ENCODE measurements at places on chromosomes 11 and 22. TPM values are rescaled to one million over a fixed set of nuclear protein-coding genes. Genes with fewer than 3 reads are reported as not detected.

- H3K27ac ChIP-seq = no peak within 1 kb of the TSS
- H3K27me3 ChIP-seq = peaks cover 76% of the 10 kb centered on the region
- H3K36me3 ChIP-seq = no peaks in the 10 kb centered on the region
- H3K4me1 ChIP-seq = peaks cover 23% of the 10 kb centered on the region
These were observed at the start of gene RTN4RL2 for GRCh38 chr11:57460022-57460757. TSS of gene RTN4RL2 (plus strand) at chr11:57460528. CDS start at chr11:57460866, 338 bp downstream.

DNA sequence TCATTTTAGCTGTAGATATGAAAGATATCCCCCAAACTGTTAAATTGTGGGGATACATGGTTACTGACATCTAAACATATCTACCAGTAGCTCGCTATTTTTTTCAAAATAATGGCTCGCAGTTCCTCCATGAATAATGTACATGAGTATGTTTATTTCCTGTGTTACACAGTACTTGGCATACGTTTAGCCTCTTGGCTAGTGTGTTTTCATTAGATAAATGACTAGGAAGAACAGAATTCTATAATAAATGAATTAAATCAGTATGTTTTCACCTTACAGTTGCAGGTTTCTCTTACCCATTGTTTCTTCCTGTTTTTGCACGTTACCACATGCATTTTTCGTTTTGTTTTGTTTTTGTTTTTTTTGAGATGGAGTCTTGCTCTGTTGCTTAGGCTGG is 21.8 kb downstream of the RNF169 start:
- H3K36me3 ChIP-seq = no peaks in the 10 kb centered on the region
- H3K27me3 ChIP-seq = no peaks in the 10 kb centered on the region
- no peak overlapping the region for H3K27ac ChIP-seq
- no peak overlapping the region for H3K4me3 ChIP-seq
- DNase-seq = no peak

- H3K4me3 ChIP-seq = no peak overlapping the region
- DNase-seq = no peak
- no peaks in the 10 kb centered on the region for H3K36me3 ChIP-seq
- H3K4me1 ChIP-seq = no peaks in the 10 kb centered on the region
- no peaks in the 10 kb centered on the region for H3K27me3 ChIP-seq
These were observed 200.3 kb upstream of the MTNR1B start for GRCh38 chr11:92769112-92769511.

- no peaks in the 10 kb centered on the region for H3K27me3 ChIP-seq
- no peak overlapping the region for H3K27ac ChIP-seq
- no peaks in the 10 kb centered on the region for H3K36me3 ChIP-seq
- H3K4me3 ChIP-seq = no peak overlapping the region
- no peaks in the 10 kb centered on the region for H3K4me1 ChIP-seq
These were observed 2.9 kb upstream of the OR5T1 start for GRCh38 chr11:56271092-56271491.

DNA sequence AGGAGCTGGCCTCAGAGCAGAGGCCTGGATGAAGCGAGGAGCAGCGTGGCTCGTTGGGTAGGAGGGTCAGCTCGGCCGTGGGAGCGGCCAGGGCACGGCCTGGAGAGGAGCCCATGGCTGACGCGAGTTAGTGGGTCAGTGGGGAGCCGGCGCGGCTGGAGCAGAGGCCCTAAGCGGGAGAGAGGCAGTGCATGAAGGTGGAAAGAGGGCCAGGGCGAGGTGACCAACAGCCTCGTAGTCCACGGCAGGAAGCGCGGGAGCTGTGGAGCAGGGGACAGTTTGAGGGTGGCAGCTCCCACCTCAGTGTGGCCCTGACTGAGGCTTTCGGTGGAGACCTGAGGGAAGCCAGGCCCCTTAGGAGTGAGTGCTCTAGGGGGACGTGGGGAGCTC is 24.1 kb downstream of the DCPS start:
- no peak overlapping the region for H3K27ac ChIP-seq
- H3K4me3 ChIP-seq = no peak overlapping the region
- no peak for DNase-seq
- H3K27me3 ChIP-seq = no peaks in the 10 kb centered on the region

GRCh38 chr11:101127197-101127698 is 2.4 kb downstream of the PGR start:
- no peaks in the 10 kb centered on the region for H3K36me3 ChIP-seq
- peak overlapping the region; percentile 48 for H3K4me3 ChIP-seq
- H3K27ac ChIP-seq = no peak overlapping the region
- peak; percentile 28 for DNase-seq
- H3K4me1 ChIP-seq = peaks cover 11% of the 10 kb centered on the region

- H3K36me3 ChIP-seq = no peaks in the 10 kb centered on the region
- H3K27me3 ChIP-seq = no peaks in the 10 kb centered on the region
These were observed 12.4 kb downstream of the C11orf24 start for GRCh38 chr11:68259122-68259959.

- H3K4me1 ChIP-seq = no peaks in the 10 kb centered on the region
- no peak overlapping the region for H3K4me3 ChIP-seq
- H3K27me3 ChIP-seq = peaks cover 9% of the 10 kb centered on the region
- no peak overlapping the region for H3K27ac ChIP-seq
These were observed 409.5 kb downstream of the NXPE2 start for GRCh38 chr11:115087791-115088190.

DNA sequence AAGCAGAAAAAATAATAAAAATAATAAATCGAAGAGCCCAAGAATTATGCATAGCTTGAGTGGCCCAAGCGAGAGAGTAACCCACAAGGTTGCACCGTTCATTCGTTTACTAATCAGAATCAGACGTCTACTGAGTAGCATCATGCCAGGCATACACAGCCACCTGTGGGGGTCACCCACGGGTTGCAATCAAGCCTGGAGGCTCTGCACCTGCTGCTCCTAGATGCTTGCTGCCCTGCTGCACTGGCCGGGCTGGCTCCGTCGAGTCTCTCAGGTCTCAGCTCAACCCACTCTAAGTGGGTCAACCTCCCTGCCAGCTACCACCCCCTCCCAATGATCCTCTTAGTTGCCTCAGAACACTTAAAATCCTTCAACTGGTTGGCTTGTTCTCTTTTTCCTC is 2.0 kb upstream of the TESMIN start:
- H3K27me3 ChIP-seq = no peaks in the 10 kb centered on the region
- no peak overlapping the region for H3K4me3 ChIP-seq
- H3K27ac ChIP-seq = no peak overlapping the region
- no peaks in the 10 kb centered on the region for H3K36me3 ChIP-seq
- peaks cover 5% of the 10 kb centered on the region for H3K4me1 ChIP-seq

DNA sequence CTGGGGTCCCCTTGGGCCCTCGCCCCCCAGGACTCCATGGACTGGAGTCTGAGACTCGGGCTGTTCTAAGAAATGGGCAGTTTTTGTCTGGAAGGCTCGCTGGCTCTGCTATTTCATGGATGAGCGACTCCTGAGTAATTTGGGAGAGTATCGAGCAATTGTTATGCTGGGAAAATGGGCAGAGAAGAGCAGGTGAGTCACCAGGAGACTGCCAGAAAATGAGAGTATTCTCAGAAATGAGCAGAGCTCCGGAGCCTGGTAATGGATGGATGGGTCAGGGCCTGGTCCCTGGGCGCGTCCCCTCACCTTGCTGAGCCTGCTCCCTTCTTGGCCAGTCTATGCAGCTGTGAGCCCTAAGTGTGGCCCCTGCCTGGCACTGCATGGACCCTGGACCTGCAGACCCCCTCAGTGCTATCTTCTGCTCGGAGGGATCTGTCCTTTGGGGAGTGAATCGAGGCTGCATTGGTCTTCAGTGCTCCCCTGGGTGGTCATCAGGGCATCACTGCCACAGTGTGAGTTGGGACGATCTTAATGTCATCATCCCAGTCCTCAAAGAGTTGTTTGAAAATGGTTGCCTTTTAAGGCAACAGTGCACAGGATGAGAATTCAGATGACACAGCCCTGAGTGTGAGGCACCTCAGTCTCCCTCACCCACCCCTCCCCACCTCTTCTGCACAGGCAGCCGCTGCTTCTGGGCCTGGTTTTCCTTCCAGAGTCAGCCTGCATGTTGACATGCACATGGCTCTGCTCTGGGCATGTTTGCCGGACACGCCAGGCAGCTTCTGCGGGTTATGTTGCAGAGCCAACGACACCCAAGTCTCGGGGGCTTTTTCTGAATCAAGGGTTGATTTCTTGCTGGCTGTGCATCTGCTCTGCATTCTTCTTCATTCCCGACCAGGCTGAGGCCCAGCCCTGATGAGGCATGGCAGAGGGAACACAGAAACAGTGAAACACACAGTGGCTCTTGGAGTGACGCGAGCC is 519.0 kb downstream of the TBC1D22A start:
- H3K27ac ChIP-seq = no peak overlapping the region
- H3K36me3 ChIP-seq = no peaks in the 10 kb centered on the region
- H3K27me3 ChIP-seq = no peaks in the 10 kb centered on the region
- H3K4me1 ChIP-seq = no peaks in the 10 kb centered on the region
- no peak overlapping the region for H3K4me3 ChIP-seq
- no peak for DNase-seq

- DNase-seq = no peak
- H3K4me3 ChIP-seq = no peak overlapping the region
- H3K27ac ChIP-seq = no peak overlapping the region
- H3K36me3 ChIP-seq = no peaks in the 10 kb centered on the region
- no peaks in the 10 kb centered on the region for H3K27me3 ChIP-seq
These were observed 53.0 kb downstream of the MAML2 start for GRCh38 chr11:96290031-96290430.

DNA sequence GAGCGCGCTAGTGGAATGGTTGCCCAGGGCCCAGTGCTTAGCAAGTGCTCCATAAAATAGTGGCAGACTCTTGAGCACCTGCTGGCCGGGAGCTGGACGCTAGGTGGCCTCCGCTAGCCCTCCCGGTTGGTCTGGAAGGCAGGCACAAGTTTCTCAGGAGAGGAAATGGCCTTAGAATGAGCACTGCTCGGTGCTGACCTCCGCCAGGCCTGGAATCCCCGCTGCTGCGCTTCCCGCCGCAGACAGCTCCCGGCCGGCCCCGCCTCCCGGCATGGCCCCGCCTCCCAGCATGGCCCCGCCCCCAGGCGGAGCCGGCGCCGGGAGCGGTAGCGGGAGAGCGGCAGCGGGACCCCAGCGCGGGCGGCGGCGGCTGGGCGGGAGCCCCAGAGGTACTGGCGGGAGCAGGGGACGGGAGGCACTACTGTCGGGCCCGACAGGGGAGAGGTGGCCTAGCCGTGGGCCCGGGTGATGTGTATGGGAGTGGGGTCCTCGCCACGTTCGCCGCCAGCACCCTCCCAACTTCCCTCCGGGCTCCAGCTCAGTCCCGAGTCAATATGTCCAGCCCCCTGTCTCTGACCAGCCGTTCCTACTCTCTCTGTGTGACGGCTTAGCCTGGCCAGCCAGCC is at the start of gene SIPA1:
Gene SIPA1, plus strand, starts transcription at position 308 of the 626 bp plus-strand sequence. CDS start 2,821 bp downstream, outside the sequence.
- H3K27me3 ChIP-seq = no peaks in the 10 kb centered on the region
- H3K4me3 ChIP-seq = peak within 1 kb of the TSS; percentile 56
- H3K4me1 ChIP-seq = no peaks in the 10 kb centered on the region
- no peaks in the 10 kb centered on the region for H3K36me3 ChIP-seq
- peak within 1 kb of the TSS; percentile 85 for H3K27ac ChIP-seq

- no peaks in the 10 kb centered on the region for H3K4me1 ChIP-seq
- H3K27me3 ChIP-seq = no peaks in the 10 kb centered on the region
- H3K4me3 ChIP-seq = no peak overlapping the region
- H3K27ac ChIP-seq = no peak overlapping the region
These were observed 278.1 kb upstream of the FAT3 start for GRCh38 chr11:91946397-91946951.

DNA sequence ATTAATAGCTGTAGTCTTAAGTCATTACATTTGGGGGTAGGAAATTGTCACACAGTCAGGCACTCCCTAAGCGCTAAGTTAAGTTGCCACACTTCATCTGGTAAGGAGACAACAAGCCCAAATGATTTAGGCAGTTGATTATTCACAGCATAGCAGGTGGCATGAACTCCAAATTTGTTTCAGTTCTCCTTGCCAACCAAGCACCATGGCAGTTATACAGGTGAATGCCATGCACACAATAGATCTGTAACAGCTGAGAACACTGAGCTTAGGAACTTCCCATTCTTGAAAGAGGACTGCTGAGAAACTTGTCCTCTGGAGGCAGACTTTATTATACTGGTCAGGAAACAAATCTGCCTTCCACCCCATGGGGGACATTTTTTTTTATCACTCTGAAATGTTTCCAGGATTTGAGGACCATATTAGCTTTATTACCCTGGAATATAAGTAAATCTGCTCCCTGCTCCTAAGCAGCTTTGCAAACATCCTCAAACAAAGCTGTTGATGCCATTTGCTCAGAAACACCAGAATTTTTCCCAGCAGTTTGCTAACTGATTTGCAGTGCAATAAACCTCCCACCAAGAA is 5.1 kb upstream of the INTS4 start:
- H3K4me3 ChIP-seq = no peak overlapping the region

DNA sequence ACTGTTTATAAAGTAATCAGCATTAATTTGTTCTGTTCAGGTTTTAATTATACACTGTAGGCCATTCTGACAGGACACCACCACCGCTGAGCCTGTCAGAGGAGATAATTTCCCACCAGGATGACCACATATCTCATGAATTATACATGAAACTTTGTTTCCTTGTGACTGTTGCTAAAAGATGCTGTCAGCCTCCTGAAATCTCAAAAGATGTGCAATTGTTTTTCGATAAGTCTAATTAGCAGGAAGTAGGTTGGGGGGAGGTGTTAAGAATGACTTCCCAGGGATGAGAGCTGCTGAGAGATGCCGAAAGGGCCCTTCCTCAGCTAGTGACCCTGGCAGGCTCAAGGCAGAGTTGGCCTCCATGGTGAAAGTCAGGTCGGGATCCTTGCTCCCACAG is 485.4 kb downstream of the SOX6 start:
- H3K4me3 ChIP-seq = no peak overlapping the region
- no peak for DNase-seq
- H3K27ac ChIP-seq = no peak overlapping the region
- H3K4me1 ChIP-seq = no peaks in the 10 kb centered on the region

DNA sequence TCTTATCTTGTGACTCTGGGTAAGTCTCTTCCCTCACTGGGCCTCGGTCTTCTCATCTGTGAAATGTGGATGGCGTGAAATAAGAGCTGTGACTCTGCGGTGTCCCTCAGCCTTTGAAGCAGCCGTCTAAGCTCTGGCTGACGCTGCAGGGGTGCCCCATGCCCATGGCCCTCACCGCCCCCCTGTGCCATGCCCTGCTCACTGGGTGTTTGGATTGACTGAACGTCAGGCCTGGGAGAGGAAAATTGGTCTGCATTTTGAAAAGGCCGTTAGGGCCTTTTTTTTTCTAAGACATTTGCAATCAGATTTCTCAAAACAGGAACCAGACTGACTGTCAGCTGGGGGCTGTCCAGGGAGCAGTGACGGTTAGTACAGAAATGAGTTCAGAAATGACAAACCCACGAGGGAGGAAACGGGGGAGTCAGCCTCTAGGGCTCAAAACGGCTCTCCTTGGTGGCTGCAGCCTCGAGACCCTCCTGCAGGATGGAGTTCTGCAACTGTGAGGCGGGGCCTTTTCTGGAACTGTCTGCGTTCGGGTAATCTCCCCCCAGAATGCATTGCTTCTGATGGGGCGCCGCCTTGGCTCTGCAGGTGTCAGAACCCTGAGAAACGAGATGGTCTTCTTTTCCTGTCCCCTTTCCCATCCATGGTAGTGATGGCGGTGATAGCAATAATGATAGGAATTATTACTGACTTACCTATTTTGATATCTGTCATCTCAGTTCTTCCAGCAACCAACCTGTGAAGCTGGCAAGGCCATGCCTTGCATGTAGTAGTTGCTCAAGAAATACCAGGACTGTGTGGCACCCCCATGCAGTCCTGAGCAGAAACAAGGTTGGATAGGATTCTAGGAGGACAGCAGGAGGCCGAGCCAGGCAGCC is 2.0 kb downstream of the GRK2 start:
- no peak overlapping the region for H3K4me3 ChIP-seq
- peaks cover 29% of the 10 kb centered on the region for H3K4me1 ChIP-seq
- H3K27ac ChIP-seq = peak overlapping the region; percentile 87
- H3K27me3 ChIP-seq = no peaks in the 10 kb centered on the region

CASP5 gene
- 0.92 TPM for polyA plus RNA-seq

KIAA1671 gene
- 8.1 TPM for polyA plus RNA-seq

PAFAH1B2 gene
- 30.8 TPM for polyA plus RNA-seq

NPAS4 gene
- polyA plus RNA-seq = 0.31 TPM

SCUBE1 gene
- polyA plus RNA-seq = 2.2 TPM

BIK gene
- polyA plus RNA-seq = 17.7 TPM

P2RX3 gene
- polyA plus RNA-seq = not detected
